ENCODE measurements at places on chromosomes 7 and 10.

GRCh38 chr7:73954181-73954580 is 73.8 kb upstream of the ELN start:
- no peak for DNase-seq

- DNase-seq: no peak
These were observed 71.4 kb downstream of the TMEM270 start for GRCh38 chr7:73932364-73932763.

- no peak for DNase-seq
These were observed 604 bp upstream of the SHTN1 start for GRCh38 chr10:117005527-117006055.

- DNase-seq: peak; percentile 34
These were observed 40.1 kb downstream of the IQUB start for GRCh38 chr7:123494193-123494796.

DNA sequence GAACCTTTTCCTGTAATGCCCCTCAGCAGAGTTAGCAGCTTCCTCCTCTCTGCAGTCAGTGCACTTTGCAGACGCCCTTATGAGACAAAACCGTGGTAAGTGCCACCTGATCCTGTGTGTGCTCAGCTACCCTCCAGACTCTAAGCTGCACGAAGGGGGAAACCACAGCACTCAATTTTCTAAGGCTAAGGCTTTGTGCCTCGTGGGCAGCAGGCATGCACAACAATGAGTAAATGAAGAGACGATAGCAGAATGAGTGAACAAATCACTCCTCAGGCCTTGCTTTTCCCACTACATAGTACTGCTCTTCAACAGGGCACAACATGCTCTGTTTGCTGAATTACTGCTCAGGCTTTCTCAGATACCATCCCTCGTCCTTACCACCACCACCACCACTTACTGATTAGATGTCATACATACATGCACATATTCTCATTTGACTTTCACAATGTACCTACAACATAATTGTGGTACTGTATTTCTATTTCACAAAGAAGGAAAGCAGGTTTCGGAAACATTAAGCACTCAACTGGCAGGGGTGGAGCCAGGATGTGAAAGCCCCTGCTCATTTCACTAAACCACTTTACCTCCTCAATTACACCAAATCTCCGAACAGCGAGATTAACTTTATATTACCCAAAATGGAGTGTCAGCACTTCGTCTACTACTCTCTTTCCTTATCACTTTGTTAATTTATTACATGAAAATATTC is 85.4 kb downstream of the ICA1 start:
- DNase-seq: peak; percentile 70

DNA sequence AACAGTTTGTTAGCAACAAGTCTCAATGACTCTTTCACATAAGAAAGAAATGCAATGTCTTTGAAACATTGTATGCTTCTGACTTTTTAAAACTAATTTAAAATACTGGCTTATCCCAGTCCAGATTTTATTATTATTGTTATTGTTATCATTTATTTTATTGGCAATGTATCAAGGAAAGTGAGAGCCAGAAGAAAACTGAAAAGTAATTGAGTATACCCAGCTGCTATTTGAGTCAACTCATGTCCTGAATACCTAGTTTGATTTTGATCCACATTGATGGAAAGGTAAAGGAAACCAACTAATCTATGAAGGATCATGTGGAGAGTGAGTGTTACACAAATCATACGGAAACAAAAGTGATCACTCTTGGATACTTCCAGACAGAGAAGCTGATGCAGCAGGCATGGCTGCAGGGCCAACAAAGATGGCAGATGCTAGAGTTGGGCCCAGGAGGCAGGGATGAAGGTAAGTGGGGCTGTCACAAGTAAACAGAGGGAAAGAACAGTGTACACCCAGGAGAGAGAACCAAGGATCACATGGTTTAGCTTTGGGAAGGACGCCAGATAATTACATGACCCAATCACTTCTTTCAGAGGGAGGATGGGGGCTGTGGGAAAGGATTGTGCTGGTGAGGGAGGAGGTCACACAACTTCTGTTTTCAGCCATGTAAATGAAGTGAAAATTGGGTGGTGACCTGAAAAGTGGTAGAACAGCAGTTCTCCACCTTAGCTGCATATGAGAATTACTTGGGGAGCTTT is 179.2 kb upstream of the NAMPT start:
- no peak for DNase-seq

GRCh38 chr10:24722676-24723385 is 856 bp downstream of the ARHGAP21 start:
- peak; percentile 37 for DNase-seq

DNA sequence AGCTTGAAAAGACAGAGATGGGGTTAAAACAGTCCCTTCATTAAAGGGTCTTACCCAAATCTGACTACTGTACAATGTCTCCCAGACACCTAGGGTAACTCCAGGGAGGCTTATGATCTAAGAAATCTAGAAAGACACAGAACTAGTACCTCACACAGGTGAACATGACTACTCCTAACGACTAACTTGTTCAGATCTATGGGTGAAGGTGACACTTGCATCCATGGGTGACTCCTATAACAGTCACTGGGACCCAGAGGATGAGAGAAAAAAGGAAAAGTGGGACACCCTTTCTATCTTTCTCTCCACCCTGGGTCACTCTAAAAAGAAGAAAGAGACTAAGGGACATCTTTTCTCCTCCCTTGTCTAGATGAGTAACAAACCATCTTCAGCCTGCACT is 19.2 kb downstream of the AKR1C8 start:
- DNase-seq: no peak

DNA sequence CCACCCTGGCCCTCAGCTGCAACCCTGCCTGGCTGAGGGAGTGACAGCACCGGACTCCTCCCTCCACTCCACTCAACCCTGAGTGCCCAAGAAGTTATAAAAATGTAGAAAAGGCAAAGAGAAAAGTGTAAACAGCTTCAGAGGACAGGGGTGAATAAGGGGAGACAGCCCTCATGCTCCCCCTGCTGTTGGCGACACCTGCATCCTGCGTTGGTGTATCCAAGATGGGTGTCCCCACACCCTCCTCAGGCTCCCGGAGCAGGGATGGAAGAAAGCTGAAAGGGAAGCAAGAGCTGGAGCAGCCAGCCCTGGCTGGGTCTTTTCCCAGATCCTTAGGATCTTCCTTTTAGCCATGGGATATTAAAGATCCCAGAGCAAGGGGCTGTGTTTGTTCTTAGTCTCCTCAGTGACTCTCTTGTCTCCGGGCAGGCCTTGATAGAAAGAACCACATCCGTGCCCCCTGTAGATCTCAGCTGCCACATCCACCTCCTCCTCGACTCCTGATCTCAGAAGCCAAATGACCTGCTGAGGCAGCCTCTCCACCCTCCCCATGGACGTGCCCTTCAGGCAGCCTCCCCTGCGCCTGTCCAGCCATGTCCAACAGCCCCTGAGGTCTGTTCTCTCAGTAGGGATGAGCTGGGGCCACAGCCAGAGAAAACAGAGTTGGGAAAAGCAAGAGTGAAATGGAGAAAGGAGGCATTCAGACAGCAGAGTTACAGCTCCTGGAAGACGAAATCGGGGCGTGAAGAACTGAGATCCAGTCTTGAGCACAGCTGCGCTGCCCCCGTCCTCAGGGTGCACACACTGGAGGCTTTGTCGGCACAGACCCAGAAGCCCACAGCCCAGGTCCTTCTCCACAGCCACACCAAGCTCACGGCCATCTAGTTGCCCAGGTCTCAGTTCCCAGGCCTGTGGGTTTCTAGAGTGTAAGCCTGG is 6.8 kb downstream of the FAM131B start:
- no peak for DNase-seq

DNA sequence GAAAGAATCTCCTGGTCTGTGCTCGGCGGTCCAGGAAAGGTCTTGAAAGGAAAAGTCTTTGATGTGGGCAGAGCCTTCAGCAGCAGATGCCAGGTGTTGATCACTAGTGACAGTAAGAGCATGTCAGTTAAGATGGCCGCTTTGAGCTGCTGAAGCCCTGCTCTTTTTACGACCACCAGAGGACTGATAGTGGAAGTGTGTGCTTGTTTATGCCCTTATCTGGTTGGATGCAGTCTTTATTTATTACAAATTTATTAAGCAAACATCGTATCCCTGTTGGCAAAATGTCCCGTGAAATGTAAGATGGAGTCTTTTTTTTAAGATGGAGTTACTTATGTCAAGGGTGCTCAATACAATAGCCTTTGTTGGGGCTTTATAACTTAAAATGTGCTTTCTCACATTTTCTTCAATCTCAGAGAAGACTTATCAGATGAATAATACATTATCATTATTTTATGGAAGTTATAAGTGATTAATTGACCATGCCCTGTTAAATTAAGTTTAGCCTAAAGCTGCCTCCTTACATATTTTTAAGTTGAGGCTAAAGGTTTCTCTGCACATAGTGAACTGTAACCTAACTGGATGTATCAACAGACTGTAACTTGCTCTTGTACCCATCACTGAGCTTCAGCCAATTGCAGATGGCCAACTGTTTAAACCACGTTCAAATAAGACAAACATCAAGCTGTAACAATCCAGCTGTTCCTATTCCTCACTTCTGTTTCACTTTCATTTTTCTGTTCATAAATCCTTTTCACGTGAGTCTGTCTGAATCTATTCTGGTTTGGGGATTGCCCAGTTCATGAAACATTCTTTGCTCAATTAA is 97.4 kb upstream of the PIK3CG start:
- DNase-seq: no peak

- no peak for DNase-seq
These were observed 20.1 kb downstream of the NOLC1 start for GRCh38 chr10:102172288-102172687.

- DNase-seq: peak; percentile 96
These were observed at the start of gene TPK1 for GRCh38 chr7:144835652-144836544. TSS of gene TPK1 (minus strand) at chr7:144836053. CDS start at chr7:144835602, 451 bp downstream.

DNA sequence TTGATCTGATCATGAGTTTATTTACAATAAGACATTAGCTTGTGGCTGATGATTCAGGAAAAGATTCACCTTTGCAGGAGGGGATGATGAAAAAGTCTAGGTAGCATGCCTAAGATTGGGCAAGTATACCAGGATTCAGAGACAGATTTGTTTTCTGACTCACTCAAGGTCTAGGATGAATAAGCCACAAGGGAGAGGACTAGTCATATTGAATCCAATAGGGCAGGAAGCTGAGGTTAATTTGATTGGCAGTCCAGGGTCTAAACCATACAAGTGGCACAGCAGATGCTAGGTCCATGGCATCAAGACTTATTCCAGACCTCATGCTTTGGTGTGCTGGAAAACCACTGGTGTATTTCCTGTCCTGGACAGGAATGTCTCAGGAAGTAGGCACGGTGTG is 1133.4 kb downstream of the XPNPEP1 start:
- DNase-seq: no peak

GRCh38 chr7:69020536-69020935 is 577.7 kb upstream of the AUTS2 start:
- DNase-seq: no peak

GRCh38 chr10:132693676-132694075 is 92.3 kb downstream of the NKX6-2 start:
- DNase-seq: no peak

GRCh38 chr10:10490581-10490980 is 527.1 kb upstream of the CELF2 start:
- DNase-seq: no peak

DNA sequence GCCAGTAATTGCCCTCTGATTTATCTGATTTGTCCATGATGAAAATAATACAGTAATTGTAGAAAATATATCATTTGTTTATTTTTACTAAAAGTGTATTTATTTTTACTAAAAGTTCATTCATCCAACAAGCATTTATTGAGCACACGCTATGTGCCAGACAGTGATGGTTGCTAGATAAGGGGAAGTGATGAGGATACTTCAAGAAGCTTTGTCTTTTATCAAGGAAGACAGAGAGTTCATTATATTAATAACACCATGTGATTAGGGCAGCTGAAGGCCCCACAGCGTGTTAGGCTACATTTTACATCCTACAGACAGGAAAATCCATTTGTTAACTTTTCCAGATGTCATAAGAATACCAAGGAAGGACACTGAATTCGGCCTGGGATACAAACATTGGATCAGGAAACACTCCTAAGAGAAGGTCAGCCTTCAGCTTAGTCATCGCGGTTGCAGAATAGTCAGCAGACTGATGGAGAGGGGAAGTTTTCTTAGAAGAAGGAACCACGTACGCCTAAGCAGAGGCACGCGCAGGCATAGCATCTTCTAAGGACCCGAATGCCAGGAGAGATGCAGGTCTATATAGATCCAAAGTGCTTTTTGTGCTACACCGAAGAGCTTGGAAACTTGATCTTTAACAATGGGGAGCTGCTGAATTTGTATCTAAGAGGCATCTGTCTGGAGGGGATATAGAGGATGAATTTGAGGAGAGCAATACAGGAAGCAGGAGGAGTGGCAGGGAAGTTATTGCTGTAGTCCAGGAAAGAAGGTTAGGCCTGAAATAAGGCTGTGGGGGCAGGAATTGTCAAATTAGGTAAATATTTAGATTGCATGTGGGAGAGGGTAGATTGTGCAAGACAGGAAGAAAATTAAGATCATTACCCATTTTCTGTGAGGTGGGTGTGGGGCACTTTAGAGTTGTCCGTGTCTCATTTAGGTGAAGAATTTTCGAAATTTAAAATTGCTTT is 85.7 kb downstream of the LRGUK start:
- DNase-seq: peak; percentile 97

- DNase-seq: peak; percentile 34
These were observed 51.2 kb upstream of the GTF2I start for GRCh38 chr7:74606101-74606908.

GRCh38 chr10:74361678-74362077 is 210.7 kb downstream of the ADK start:
- no peak for DNase-seq

- DNase-seq: no peak
These were observed 12.4 kb upstream of the SORBS1 start for GRCh38 chr10:95573527-95573926.

DNA sequence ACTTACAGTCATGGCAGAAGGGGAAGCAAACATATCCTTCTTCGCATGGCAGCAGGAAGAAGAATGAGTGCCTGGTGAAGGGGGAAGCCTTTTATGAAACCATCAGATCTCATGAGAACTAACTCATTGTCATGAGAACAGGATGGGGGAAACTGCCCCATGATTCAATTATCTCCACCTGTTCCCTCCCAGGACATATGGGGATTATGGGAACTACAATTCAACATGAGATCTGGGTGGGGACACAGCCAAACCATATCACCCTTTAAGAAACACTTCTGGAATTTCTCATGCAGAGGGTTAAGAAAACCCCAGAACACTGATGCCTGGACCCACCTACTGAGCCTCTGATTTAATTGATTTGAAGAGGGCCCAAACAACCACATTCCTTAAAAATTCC is 63.3 kb upstream of the DNAJB12 start:
- DNase-seq: no peak

DNA sequence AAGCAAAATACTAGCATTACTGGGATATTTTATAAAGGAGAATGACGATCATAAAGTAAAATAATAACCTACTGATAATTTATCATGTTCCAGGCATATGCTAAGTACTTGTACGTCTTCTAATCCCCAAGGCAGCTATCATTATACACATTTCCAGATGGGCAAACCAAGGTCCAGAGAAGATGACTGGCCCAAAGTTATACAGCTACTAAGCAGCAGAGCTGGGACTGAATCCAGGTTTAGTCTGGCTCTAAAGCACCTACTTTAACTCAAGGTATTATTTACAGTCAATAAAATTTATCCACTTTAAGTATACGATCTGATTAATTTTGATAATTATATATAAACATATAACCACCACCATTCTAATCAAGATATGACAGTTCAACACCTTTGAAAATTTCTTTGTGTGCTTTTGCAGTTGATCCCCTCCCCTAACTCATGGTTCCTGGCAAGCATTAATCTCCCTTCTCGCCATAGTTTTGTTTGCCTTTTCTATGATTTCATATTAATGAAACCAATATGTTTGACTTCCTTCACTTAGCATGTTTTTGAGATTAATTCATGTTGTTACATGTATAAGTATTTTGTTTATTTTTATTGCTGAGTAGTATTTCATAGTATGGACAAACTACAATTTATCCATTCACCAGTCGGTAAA is 126.7 kb downstream of the CPEB3 start:
- DNase-seq: no peak

- no peak for DNase-seq
These were observed 24.9 kb upstream of the ZC3HAV1L start for GRCh38 chr7:139060695-139061237.
